COLO829 (cell line): ENCODE measurements at places on chromosomes 2 and 18.

DNA sequence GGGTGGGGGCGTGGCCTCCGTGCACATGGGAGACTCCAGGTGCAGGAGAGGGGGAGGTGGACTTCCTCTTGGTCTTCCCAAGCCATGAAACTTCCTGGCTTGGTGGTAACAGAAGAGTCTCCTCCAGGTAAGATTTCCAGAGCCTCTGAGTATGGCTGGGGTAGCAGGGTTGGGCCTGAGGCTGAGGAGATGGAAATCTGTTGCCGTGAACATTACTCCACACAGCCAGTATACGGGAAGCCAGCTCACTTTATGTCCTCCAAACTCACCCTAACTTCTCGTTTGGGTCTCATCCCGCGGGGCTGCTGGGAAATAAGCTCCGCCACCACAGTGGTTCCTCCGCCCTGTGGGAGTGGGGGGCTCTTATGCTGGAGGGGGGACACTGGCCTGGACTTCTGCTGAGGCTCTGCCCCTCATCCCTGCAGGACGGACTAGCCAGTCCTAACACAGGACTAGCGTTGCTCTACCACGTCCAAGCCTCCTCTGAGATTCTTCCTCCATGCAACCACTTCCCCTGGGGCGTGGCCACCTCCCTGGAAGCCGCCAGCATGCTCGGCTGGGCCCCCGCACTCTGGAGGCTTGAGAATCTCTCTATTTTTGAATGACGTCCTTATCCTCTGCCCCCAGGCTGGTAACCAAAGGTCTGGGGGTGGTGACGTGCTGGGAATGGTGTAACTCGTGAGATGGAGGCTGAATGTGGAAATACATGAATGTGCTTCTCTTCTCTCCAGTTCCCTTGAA is 777 bp upstream of the RAB17 start:
- DNase-seq: peak; percentile 83

- DNase-seq: no peak
Measured at GRCh38 chr2:211251016-211251415, 694.6 kb downstream of the CPS1 start.

- DNase-seq: no peak
Measured at GRCh38 chr2:204187229-204188083, 250.9 kb downstream of the ICOS start.

DNA sequence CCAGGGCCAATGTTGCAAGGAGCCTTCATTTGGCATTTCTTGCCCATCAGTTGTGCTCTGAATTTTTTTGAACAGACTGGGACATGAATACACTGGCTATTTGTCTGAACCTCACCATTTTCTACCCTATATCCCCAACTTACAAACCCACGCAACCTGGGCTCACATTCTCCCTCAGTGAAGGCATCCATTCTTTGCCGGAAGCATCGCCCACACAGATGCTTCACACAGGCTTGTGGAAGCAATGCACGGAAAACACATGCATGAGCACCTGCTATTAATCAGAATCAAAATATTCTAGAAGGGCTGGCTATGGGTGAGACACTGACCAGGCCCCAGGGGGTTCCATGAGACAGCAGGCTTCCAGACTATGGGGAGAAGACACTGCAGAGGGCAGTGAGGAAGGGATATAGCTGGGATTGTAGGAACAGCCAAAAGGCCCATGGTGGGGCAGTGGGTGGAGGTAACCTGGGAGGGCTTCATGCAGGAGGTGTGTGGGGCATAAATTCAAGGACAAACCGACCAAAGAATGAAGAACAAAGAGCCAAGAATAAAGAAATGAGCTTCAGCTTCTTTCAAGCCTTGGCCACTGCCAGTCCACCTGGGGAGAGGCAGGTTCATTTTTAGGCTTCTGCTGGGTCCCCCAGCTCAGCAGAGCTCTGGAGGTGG is 261.5 kb downstream of the CELF4 start:
- DNase-seq: no peak

DNA sequence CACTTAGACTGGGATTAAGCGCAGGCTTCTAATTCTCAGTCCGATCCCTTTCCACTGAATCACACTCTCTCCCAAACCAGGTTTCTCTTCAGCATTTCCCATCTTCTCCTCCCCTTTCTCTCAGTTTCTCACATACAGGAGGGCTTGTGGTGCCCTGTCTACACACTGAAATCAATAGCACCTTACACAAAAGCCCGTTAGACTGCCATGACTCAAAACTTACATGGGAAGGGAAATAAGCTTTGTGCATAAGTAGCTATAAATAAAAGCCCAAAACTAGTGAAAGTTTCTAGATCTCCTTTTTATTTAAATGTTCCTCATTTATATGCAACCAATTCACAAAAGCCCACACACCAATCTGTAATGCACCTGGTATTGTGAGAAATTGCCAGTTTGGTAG is 318.4 kb downstream of the TXNL1 start:
- no peak for DNase-seq

DNA sequence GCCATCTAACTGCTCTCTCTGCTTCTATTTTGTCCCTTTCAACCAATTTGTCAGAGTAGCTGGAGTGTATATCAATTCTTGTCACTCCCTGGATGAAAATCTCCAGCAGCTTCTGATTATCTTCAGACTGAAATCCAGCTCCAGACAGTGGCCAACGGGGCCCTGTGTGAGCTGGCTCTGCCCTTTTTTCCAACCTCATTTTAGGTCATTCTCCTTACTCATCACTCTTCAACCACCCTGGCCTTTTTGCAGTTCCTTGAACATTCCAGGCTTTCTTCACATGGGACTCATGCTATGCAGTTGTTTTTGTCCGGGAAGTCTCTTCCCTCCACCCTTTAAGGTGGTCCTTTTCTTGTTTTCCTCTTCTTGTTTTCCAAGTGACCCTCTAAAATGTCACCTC is 15.4 kb upstream of the FAP start:
- no peak for DNase-seq

DNA sequence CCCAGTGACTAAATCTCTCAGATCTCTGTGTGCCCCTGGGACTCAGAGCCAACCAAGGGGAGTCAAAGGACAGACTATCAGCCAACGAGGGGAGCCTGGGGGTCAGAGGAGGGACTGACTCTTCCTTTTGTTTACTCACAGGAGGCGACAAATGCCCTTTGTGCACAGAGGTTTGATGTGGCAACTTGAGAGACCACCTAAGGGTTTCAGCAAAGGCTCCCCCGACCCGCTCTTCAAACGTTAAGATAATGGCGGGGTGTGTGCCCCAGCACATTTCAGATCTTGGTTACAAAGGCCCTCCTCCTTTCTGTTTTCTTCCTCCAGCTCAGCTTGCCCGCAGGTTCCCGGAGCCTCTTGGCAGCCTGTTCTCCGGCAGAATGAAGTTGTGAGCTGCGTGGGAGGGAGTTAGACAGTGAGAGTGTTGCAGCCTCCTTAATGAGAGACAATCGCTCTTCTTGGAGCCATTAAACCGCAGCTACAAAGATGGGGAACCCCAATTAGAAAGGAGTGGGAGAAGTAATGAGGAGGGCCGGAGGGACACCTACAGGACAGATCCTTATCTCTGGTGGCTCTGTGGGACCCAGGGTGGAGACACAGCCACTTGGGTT is 76.2 kb downstream of the KIAA2012 start:
- no peak for DNase-seq

- DNase-seq: peak; percentile 28
Measured at GRCh38 chr18:13823707-13824395, at the start of gene MC5R. MC5R (plus strand) TSS chr18:13824149; CDS start chr18:13825766, 1,617 bp downstream.

GRCh38 chr18:43524260-43524659 is 247.0 kb upstream of the SYT4 start:
- DNase-seq: no peak

- no peak for DNase-seq
Measured at GRCh38 chr2:104050656-104051242, 803.2 kb upstream of the POU3F3 start.

- DNase-seq: no peak
Measured at GRCh38 chr2:223642506-223642905, 40.3 kb upstream of the SCG2 start.
